Amygdala (tissue), 56 donors: ENCODE measurements at places on chromosomes 5 and 9.

DNA sequence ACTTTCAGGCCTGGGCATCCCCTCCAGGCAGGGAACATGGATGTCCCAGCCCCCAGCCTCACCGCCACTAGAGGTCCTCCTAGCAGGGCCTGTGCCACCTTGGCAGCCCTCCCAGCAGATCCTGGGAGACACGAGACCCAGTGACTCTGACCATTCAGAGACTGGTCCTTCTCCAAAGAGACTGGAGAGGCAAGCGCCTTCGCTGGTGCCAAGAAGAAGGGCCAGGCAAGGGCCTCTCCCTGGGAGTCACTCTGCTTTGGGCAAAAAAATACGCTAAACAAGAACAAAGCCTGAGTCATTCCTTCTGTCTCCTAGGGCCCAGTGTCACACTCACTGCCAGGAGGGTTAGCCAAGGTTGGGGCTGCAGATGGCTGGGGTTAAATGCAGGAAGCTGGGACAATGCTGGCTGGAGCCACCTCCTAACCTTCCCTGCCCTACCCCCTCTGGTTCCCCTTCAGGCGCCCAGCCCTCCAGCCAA, 35.3 kb upstream of the SMIM23 start:
- DNase-seq = no peak

DNA sequence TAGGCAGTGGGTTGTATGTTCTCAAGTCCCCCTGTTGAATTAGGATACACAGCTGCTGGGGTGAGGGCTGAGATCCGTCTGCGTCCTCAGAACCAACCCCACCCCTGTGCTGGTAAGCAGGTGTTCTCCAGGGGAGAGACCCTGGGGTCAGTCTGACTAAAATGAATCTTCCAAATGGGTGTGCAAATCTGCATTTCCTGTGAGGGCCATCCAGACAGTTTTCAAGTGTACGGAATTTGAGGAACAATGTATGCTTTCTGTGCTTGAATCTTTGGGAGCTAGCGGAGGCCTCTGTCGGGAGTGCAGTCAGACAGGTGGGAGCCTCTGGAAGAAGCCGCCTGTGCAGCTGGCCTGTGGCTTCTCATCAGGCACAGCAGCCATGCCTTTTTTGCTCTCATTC, 122.9 kb downstream of the MACROH2A1 start:
- DNase-seq = no peak

DNA sequence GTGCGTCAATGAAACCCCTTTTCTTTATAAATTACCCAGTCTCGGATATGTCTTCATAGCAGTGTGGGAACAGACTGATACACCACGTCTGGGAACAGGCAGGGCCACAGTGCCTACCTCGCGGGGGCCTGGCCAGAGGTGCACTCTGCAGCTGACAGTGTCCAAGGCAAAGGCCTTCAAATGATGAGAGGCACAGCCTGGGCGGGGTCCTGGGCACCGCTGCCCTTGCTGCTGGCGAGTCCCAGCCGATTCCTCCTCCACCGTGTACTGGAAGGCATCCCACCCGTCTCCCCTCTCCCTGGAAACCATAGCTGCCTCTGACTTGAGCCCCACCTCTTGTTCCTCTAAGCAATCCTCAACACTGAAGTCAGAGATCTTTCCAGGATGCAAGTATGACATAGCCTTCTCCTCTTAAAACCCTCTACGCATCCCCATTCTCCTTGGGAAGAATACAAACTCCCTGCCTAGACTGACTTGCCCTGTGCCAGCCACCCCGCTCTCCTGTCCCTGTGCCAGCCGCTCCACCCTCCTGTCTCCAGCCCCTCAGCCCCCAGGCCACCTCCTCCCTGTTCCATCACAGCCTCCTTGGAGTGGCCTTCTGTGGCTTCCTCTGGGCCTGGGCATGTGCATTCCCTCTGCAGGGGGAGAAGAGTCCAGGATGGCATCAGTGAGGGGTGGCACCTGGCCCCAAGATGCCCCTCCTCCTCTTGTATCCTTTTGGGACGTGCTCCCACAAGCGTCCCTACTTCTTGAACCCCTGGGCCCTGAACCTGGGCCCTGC, 8.1 kb upstream of the COL5A1 start:
- DNase-seq = no peak

- no peak for DNase-seq
These were observed 30.0 kb downstream of the TNPO1 start for GRCh38 chr5:72846483-72846882.

GRCh38 chr5:97136475-97136874, 5.9 kb downstream of the LIX1 start:
- DNase-seq = no peak

GRCh38 chr5:91293131-91293530, 90.0 kb downstream of the ARRDC3 start:
- DNase-seq = no peak

DNA sequence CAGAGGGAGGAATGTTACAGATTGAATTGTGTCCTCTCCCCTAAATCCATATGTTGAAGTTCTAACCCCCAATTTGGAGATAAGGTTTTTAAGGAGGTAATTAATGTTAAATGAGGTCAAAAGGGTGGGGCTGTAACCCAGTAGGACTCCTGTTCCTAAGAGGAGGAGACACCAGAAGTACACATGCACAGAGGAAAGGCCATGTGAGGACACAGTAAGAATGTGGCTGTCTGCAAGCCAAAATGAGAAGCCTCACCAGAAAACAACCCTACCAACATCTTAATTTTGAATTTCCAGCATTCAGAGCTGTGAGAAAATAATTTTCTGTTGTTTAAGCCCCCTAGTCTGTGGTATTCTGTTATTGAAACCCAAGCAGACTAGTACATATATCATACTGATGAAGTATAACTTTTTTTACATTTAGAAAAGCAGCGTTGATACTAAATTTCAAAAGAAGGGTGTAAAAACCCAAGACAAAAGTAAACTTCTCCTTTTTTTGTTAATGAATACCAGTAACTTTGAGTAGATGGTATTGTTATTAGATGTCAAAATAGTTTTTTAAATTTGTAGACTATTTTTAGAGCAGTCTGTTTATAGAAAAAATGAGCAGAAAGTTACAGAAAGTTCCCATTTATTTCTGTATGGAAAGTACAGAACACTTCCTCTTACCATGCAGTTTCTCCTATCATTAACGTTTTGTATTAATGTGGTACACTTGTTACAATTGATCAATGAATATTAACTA, 25.1 kb downstream of the RNF180 start:
- DNase-seq = no peak

- DNase-seq = no peak
These were observed 24.9 kb upstream of the CEP120 start for GRCh38 chr5:123448017-123448617.

DNA sequence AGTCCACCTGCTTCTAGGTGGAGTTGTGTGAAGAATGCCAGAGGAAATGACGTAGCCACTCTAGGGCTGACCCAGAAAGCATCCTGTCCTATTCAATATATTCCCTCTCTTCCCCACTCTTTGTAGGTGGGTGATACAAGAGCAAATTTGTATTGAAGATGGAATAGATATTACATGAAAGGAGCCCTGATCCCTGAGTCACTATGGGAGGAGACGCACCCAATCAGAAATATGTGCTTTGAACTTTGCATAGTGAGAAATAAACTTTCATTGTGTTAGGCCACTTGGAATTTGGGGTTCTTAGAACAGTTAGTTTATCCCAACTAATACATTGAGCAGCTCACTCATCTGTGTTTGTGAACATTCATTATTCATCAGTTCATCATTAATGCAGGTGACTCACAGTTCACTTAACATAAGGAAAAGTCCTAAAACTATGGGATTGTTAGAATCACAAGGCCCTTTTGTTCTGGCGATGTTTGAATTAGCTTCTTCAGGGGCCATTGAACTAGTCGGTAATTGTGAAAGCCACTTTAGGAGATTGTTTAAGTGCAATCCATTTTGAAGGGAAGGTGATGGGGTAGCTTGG, 26.9 kb upstream of the NTRK2 start:
- no peak for DNase-seq

- DNase-seq = no peak
These were observed 146.6 kb upstream of the TUT7 start for GRCh38 chr9:86500667-86501435.

DNA sequence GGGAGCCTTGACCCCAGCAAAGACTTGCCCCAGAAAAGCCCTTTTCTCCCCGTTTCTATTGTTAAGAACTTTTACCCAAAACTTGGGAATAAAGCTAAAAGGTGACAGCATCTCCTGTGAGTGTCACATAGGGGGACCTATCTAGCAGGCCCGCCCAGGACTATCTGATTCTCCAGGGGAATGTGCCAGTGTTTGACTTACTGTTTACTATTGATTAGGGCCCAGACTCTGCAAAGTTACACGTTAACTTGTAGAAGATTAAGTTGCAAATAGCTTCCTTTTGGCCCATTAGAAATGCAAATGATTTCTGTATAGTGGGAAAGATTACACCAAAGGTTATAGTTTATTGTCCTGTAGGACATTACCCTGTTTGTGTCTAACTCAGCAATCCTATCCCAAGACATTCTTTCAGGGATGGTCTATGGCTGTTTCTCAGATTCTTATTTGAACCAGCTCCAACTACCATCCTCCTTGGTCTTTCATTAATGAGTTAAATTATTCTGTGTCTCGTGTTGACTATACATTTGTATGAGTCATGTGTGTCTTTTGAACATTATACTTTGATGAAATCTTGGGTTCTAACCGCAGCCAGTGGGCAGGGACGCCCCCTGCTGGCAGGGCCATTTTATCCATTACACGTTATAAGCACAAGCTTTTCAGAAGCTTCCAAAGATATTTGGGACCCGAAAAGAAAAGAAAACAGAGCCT, 60.7 kb downstream of the HRH2 start:
- DNase-seq = no peak
